ENCODE measurements at places on chromosomes 4 and X. TPM values are rescaled to one million over a fixed set of nuclear protein-coding genes. Genes with fewer than 3 reads are reported as not detected.

The AKAP14 gene
- not detected for total RNA-seq

The XAGE1B gene
- total RNA-seq = not detected

The VSIG4 gene
- total RNA-seq = not detected

The PPP4R3C gene
- not detected for total RNA-seq

The MAGEA9B gene
- total RNA-seq = not detected

The DGKK gene
- total RNA-seq = not detected

The PF4V1 gene
- not detected for total RNA-seq

The CXCR3 gene
- total RNA-seq = 6.4 TPM

The PRKG2 gene
- total RNA-seq = 0.35 TPM

The CD38 gene
- 5.8 TPM for total RNA-seq

The ENPEP gene
- not detected for total RNA-seq

The EMCN gene
- not detected for total RNA-seq

The ITGB1BP2 gene
- total RNA-seq = 2.8 TPM

The PRDM8 gene
- total RNA-seq = 9.0 TPM

GRCh38 chr4:155757745-155758265 is 1.0 kb upstream of the GUCY1B1 start:
- no peak for DNase-seq

DNA sequence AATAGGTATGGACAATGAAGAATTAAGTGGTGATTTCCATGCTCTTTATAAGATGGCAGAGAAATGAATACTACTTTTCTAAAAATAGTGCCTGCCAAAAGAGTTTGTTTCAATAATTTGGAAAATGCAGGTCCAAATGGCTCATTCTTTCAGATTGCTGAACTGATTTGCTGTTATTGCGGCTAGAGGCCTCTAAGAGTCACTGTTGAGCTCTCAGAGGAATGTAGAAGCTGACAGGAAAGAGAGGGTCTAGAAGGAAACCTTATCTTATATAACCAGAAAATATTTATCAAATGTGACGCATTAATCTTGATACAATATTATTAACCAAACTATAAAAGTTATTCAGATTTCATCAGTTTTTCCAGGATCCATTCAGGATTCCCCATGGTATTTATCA is 65.7 kb upstream of the PAGE1 start:
- DNase-seq = no peak

GRCh38 chr4:25095837-25096236 is 64.4 kb downstream of the SEPSECS start:
- DNase-seq = no peak

GRCh38 chr4:77158487-77158861 is 1.5 kb downstream of the CCNG2 start:
- no peak for DNase-seq

GRCh38 chr4:168045354-168045753 is 47.0 kb upstream of the ANXA10 start:
- DNase-seq = no peak

DNA sequence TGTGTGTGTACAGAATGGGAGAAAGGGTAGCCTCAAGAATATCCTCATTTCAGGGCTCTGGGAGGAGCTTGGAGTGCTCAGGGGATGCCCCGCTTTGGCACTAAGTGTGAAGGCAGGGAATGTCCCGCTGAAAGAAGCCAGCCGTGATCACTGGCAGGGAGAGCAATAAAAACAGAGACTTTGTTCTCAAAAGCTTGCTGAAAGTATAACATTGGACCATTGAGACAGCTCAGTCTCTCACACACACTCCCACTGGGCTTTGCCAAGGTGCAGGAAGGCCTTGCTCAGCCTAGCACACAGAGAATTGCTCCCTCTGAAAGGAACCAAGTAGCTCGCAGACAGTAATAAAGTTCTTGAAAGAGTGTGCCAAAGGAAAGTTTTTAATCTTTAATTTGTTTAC is 143.8 kb upstream of the SLITRK2 start:
- DNase-seq = no peak

DNA sequence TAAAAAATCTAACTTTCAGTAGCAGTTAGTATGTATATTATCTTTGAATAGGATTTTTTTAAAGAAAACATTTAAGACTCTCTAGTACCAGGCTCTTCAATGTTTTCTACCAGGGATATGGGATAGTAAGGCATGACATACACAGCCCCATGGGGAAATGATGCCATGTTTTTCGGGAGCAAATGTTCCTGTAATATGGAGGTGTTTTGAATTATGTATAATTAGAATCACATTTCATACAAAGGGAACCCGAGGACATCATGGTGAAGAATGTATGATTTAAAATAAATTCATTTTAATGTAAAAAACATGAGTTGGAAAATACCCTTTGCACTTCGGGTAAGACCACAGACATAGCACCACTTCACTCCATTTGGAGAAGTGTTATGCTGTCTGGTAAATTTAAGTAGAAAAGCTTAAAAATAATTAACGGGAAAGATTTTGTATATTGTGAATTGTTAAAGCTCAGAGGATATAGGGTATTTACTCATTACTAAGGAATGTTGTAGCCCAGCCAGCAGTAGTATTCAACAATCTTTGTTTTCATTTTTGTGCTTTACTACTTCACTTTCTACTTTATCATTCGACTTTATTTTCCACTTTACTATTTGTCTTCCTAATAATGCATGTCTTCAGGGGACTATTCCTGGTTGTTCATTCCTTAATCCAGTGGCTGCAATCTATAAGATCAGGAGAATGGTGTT is 2050.7 kb downstream of the ARAP2 start:
- no peak for DNase-seq

DNA sequence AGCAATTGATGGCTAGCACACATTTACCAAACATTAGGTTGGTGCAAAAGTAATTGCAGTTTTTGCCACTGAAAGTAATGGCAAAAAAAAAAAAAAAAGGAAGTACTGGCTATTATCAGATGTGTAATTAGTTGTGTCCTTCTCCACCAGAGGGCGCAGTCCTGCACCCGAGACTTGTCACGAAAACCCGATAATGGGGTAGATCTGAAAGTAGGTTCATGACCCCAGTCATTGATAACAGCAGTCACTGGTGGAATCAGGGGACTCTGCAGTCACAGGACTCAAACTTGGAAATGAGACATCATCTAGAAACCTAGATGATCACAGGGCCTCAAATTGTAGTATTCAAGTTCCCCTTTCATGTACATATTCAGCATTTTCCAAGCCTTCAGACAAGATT is 13.1 kb upstream of the ACOT9 start:
- peak; percentile 18 for DNase-seq

- no peak for DNase-seq
Observed at GRCh38 chr4:31272331-31273061, 552.3 kb downstream of the PCDH7 start.

DNA sequence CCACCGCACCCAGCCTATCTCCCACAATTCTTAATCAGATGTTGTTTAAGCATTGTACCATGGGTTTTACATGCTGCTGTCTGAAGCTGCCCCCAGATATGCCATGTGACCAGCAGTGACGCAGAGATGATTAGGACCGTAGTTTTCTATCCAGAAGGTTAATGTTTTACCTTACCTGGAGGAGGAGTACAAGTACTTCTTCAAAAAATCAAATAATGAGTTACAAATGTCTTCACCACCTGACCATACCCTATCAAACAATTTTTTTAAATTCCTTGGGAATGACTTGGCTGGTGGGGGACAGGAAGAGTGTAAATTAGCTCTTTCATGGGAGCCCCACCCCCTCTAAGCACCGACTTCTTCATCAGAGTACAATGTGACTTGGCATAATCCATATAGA is 16.2 kb upstream of the SGMS2 start:
- no peak for DNase-seq

DNA sequence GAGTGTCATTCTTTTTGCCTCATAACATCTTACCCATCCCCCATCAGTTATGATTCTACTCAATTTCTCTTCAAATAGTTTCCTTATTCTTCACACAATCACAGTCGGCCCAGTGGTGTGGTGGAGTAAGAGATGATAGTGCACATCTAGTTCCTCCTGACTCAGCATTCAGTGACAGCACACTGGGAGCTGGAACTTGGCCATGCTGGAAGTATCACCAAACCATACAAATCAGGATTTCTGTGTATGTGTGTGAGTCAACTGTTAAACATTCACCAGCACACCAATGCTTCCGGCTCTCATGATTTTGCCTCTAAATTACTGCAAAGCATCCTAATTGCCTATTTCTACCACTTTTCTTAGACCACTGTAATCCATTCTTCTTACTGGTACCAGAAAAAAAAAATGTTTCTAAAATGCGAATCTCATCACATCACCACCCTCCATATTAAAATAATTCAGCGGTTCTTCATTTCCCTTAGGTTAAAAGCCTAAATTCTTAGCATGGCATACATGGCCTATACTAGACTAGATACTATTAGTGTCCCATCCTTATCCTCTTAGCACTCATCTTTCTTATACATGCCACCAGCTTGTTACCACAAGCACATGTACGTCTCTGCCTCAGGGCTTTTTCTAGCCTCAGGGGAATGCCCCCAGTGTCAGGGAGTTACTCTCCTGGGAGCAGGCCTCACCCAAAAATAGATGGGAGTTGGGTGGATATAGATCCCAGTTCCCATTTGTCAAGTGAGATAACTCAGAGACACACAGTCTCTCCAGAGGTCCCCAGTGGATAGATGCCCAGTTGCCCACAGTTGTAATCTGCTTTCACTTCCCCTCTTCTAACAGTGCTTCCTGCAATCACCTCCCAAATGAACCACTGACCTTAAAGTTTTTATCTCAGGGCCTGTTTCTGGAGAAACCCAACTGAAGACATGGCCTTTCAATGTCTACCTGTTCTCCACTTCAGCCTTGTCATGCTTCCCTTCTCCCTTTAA is 49.2 kb upstream of the DDX53 start:
- no peak for DNase-seq

GRCh38 chrX:94932278-94932965 is 1258.4 kb downstream of the FAM133A start:
- no peak for DNase-seq

- no peak for DNase-seq
Observed at GRCh38 chr4:40980318-40980883, 230.6 kb downstream of the NSUN7 start.

DNA sequence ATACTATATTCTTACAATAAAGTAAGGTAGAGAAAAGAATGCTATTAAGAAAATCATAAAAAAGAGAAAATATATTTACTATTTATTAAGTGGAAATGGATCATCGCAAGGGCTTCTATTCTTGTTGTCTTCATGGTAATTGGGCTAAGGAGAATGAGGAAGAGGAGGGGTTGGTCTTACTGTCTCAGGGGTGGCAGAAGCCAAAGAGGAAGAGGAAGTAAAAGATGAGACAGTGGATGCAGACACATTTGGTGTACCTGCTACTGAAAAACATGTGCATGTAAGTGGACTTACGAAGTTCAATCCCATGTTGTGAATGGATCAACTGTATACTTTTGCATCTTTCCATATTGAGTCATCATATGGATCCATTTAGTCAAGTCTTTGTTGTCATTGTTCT is 1502.1 kb upstream of the ADGRL3 start:
- no peak for DNase-seq

GRCh38 chrX:105876658-105877057 is 54.3 kb downstream of the NRK start:
- DNase-seq = no peak

GRCh38 chrX:17499512-17499911 is 124.5 kb downstream of the NHS start:
- DNase-seq = no peak

DNA sequence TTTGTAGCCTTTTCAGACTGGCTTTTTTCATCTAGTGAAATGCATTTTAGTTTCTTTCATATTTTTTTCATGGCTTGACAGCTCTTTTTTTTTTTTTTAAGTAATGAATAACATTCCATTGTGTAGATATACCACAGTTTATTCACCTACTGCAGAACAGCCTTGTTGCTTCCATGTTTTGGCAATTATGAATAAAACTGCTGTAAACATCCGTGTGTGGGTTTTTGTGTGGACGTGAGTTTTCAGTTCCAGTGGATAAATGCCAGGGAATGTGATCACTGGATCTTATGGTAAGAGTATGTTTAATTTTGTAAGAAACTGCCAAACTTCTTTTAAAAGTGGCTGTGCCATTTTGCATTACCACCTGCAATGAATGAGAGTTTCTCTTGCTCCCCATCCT is 160.8 kb downstream of the SOWAHB start:
- no peak for DNase-seq

- DNase-seq = no peak
Observed at GRCh38 chr4:23135792-23136645, 443.3 kb downstream of the GBA3 start.

- no peak for DNase-seq
Observed at GRCh38 chr4:183369073-183369472, 46.8 kb upstream of the CLDN24 start.

DNA sequence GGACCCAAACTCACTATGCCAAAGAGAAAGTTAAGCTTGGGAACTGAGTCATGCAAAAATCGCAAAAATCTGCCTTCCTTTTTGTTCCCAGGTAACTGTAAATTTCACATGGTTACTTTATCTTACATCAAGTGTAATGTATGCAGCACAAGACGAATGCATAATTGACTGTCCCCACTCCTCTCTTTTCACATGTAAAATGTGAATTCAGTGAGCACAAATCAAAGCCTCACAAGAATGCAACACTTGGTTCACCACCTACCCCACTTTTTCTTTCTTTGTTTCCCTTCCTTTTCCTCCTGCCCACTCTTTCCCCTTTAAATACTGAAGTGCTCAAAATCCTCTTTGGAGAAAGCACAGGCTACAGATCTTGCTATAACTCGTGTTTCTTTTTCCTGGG is 53.2 kb downstream of the MAGED4B start:
- no peak for DNase-seq

DNA sequence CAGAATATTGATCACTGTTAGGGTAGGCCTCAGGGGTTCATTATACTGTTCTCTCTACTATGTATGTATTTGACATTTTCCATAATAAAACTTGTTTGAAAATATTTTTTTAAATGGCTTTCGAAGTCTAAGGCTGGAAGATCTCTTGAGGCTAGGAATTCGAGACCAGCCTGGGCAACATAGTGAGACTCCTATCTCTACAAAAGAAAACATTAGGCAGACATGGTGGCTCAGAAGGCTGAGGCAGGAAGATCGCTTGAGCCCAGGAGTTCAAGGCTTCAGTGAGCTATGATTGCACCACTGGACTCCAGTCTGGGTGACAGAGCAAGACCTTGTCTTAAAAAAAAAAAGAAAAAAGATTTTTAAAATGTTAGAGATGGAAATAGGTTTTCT is 15.5 kb upstream of the TBC1D14 start:
- no peak for DNase-seq

DNA sequence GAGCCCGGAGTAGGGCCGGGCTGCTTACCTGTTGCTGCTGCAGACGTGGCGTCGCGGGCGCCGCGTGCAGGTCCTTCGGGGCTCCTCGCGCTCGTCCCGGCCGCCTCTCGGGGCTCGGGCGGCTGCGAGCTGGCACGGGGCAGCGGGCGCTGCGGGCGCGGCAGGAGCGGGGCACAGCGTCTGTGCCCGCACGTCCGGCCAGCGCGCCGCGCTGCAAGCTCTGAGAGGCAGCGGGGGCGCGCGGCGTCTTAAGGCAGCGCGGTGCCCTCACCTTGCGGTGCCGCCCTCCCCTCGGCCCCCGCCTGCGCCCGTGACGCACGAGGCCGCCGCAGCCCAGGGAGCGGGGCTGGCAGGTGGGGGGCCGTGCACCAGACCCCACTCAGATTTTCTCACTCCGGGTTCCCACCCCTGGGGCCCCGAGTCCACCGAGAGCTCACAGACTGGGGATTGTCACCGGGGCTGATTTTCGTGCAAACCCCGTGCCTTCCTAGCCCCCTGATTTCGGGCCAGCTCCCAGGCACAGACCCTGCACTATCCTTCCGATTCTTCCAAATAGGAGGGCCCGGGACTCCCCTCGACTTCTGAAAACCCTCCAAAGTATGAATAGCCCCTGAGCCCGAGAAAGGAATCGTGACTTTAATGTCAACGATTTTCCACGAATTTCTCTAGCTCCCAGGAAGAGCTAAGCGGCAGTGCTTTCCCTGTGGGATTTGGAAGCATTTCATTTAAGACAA is at the start of gene GPR101:
Gene GPR101, minus strand, starts transcription at position 222 of the 734 bp plus-strand sequence. CDS start 2,321 bp downstream, outside the sequence.
- DNase-seq = no peak

Measured in activated B cell treated with CpG ODN at 0.5 μM for 24 hours (primary cell).